ENCODE measurements at places on chromosomes 1 and 21.
A peak's percentile ranks its signal among the peaks of the same experiment; 100 is the strongest.

DNA sequence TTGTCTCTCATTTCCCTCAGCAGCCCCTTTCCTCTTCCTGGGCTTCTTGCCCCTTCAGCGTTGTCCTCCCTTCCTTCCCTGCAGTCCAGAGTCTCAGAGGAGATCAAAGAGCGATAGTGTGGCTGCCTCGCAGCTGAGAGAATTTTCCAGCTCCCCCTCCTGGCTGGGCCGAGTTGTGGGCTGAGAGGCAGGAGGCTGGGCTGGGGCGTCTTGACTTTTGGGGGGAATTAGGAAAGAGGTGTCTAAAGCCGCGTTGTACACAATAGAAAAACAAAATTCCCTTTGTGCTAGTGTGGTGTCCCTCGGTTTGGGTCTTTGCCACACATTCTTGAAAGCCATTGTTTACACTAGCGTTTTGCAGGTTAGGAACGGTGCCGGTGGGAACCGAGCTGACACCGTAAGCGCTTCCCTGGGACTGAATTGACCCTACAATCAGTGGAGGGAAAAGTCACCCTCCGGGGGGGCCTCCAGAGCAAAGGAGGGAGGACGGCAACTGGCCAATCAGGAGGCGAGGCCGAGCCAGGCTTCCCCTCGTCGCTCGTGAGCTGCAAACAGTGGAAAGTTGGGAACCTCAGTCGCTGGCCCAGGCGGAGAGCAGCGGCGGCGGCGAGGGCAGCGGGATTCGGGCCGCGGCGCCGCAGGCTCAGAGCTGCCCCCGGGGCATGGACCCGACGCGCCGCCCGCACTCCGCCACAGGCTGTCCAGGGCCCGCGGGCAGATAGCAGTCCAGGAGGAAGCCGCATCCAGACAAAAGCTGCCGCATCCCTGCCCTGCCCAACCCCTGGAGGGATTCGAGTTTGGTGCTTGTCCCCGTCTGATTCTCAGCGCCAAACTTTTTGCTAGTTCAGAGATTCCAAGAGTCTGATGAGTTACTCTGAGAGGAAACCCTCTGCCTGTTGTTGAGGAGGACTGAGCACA lies at the start of gene HMCN1:
TSS of gene HMCN1 (plus strand) at position 574 of the 918 bp plus-strand sequence. CDS start 389 bp downstream, outside the sequence.
- no peak for DNase-seq

- DNase-seq, result no peak
These were observed 31.9 kb upstream of the GTF2B start for GRCh38 chr1:88923224-88923623.

DNA sequence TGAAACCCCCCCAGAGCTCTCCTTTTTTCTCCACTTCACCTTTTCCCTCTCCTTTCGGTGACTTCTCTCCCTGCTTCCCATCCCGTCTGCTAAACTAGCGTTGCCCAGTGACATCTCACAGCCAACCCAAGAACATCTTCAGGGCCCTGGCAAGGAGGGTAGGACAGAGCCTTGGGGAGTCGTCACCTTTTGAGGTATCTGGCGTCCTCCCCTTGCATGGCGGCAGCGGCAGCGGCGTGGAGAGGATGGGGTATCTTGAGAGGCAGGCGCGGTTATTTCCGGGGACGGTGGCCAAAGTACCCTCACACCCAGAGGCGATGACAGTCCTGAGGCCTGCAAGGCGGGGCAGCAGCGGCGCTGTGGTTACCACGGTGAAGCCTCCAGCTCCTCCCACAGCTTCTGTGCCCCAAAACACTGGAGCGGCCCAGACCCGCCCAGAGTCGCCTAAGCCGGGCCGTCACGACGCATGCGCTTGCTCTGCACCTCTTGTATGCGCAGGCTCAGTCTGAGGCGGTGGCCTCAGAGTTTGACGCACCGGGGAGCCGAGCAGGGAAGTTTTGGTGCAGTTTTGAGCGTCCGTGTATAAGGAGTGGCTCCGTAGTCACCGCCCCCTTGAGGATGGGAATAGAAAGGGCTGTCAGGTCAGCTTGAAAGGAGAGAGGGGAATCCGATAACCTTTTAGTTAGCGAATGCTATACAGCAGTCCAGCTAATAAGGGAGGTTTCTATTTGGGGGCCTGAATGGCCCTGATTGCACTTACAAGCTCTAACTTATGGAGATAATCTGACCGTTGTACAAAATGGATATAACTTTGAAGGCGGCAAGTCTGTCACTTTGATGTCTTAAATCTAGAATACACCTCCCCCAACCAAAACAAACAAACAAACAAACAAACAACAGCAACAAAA lies at the start of gene KIFAP3:
TSS of gene KIFAP3 (minus strand) at position 446 of the 908 bp plus-strand sequence. CDS start at position 218, 228 bp downstream.
- DNase-seq, result peak; percentile 93

- no peak for DNase-seq
These were observed at the start of gene ADCY10 for GRCh38 chr1:167913895-167914496. Gene ADCY10 (minus strand): TSS chr1:167914134. CDS start chr1:167905140, 8,994 bp downstream.

- no peak for DNase-seq
These were observed 64.1 kb downstream of the PEX14 start for GRCh38 chr1:10538646-10539355.

DNA sequence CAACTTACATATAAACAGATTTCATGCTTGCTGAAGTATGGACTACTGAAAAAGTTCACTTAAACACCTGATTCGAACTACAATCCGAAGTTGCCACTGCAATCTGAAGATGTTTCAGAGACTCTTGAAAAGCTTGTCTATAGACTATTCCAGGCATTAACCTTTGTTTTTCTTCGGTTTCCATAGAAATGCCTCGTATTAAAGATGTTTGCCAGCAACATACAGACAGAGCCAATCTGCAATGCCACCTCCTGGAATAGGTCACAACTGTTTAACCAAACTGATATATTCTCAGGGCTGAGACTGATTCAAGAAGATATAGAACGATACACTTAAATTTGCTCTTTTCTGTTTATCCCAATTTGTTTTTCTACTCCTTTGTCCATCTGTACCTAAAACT lies 28.9 kb upstream of the DMRTB1 start:
- DNase-seq, result no peak

GRCh38 chr21:27246741-27247140 lies 279.9 kb upstream of the ADAMTS5 start:
- DNase-seq, result no peak

Data from AG09319 (cell line).